ENCODE measurements at places on chromosomes 12 and 14. TPM values are rescaled to one million over a fixed set of nuclear protein-coding genes. Genes with fewer than 3 reads are reported as not detected.

The TESPA1 gene
- total RNA-seq: 1.2 TPM

GRCh38 chr12:101963697-101964096, 86.3 kb downstream of the DRAM1 start:
- DNase-seq: peak; percentile 50

DNA sequence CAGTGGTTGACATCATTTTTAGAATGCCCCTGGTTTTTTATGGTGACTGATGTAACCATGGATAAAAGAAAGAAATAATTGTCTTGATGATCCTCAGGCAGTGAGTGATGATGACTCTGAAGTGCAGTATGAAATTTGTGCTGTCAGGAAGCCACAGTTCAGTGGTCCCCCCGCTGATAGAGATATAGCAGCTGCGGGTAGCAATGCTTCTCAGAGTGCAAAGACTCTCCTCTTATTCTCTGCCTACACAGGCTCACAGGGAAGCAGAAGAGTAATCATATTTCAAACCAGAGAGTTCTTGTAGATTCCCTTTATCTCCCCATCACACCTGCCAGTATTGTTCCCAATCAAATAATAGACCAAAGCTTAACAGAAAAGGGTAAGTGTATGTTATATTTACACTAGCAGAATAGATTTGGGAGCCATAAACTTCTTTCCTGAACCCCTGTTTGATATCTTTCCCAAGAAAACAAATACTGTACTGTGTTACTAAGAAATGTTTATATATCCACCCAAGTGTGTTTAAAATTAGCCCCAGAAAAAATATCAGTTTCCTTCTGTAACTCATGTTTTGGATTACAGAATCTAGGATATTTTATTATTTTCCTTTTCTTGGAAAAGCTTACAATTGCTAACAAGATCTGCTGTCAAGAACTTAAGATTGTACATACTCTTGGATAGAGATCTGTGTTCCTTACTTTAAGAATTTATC, 1817.4 kb upstream of the FLRT2 start:
- DNase-seq: no peak

The AICDA gene
- total RNA-seq: not detected

GRCh38 chr12:56129206-56129941, 1.3 kb downstream of the ESYT1 start:
- DNase-seq: peak; percentile 73

GRCh38 chr14:71206766-71207371, 299.6 kb downstream of the PCNX1 start:
- DNase-seq: no peak

The CCDC91 gene
- total RNA-seq: 14.0 TPM

DNA sequence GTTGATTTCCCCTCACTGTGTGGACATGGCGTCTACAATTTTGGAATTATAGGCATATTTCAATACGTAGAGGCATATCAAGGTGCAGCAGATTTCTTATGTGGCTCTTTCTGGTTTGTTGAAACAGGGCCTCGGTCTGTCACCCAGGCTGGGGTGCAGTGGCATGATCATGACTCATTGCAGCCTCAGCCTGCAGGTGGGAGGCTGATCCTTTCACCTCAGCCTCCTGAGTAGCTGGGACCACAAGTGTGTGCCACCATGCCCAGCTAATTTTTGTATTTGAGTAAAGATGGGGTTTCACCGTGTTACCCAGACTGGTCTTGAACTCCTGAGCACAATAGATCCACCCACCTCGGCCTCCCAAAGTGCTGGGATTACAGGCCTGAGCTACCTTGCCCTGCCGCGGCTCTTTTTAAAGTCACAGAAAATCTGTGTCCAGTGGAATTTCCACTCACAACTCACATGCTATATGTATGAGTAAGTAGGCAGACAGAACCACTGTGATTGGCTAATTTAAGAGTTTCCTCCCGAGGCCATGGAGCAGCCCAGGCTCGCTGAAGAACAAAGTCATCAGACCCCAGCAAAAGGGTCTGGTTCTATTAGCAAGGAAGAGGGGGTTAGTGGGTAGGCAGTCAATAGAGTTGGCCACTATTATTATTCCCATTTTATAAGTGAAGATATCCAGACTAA, 9.1 kb downstream of the GNG2 start:
- DNase-seq: no peak

The INHBE gene
- total RNA-seq: 193 TPM

GRCh38 chr14:51474854-51475253, 176.9 kb upstream of the FRMD6 start:
- no peak for DNase-seq

DNA sequence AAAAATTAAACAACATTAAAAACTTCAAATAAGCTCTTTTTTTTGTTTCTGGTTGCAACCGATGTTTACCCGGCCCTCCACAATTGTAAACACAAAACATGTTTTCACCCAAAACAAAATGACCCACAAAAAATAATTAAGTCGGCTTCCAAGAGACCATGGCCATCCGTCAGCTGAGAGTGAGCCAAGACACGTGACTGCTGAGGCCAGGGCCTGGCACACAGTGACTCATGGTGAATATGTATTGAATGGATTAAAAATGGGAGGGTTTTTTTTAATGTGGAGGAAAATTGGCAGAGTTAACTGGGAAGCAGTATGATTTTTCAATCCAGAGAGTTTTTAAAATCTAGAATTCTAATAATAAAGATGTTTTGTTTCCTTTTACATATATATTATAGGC, 13.8 kb upstream of the CPNE8 start:
- DNase-seq: no peak

The LIN7A gene
- total RNA-seq: 20.8 TPM

The HOXC5 gene
- not detected for total RNA-seq

- DNase-seq: no peak
Observed at GRCh38 chr14:57025456-57025855, 215.2 kb upstream of the OTX2 start.

The MYF6 gene
- 2.2 TPM for total RNA-seq

The LRRC10 gene
- not detected for total RNA-seq

GRCh38 chr12:31647086-31647491, 12.4 kb upstream of the ETFBKMT start:
- DNase-seq: no peak

- peak; percentile 89 for DNase-seq
Observed at GRCh38 chr14:50943261-50943942, 881 bp downstream of the PYGL start.

- no peak for DNase-seq
Observed at GRCh38 chr14:55281316-55281839, 10.2 kb downstream of the FBXO34 start.

GRCh38 chr14:59274991-59275391, 86.5 kb downstream of the DAAM1 start:
- DNase-seq: no peak

DNA sequence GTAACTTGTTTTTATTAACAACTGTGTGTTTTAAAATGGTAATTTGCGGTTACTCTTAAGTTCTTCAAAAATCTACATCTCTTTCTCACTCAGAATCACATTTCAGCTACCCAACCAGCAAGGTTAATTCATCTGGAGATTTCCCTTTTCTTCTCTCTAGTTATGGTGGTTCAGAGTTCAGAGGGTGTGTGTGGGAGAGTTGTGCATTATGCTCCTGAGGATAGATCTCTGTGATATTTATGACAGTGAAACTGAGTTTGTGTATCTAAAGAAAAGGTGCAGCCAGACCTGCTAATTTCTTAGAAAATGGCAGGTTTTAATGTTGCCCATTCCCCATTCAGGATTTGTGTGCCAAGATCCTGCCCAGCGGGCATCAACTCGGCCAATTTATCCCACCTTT, 73.8 kb downstream of the TTLL5 start:
- DNase-seq: no peak

DNA sequence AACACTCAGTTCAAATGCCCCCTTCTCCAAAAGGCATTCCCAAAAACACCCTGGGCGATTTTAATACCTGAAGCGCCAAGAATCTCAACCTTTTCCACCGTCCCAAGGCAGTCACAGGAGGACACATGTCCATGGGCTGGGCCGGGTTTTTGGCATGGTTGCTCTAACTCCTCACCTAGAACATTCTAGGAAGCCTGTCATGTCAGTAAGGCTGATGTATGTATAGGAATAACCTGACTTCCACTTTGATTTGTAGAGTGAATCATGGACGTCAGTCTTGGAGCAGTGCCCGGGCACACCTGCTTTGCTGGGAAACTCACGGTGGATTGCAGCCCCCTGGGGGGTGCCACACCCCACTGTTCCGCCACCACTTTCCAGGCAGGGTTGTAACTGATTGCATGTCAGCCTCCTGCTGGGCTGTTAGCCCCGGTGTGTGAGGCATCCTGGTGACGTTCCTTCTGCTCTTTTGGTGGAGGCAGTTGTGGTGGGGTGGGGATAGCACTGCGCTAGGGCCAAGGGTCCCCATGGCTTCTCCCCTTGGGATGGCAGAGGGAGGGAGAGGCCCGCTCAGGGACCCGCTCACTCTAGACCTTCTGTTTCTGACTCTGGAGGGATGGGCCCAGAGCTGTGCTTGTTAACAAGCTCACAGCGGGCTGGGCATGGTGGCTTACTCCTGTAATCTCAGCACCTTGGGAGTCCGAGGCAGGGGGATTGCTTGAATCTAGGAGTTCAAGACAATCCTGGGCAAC, 35.2 kb upstream of the FAM181A start:
- DNase-seq: no peak

The NTF3 gene
- total RNA-seq: 3.0 TPM
